ENCODE measurements at places on chromosomes 7 and 10.
A peak's percentile ranks its signal among the peaks of the same experiment; 100 is the strongest.

DNA sequence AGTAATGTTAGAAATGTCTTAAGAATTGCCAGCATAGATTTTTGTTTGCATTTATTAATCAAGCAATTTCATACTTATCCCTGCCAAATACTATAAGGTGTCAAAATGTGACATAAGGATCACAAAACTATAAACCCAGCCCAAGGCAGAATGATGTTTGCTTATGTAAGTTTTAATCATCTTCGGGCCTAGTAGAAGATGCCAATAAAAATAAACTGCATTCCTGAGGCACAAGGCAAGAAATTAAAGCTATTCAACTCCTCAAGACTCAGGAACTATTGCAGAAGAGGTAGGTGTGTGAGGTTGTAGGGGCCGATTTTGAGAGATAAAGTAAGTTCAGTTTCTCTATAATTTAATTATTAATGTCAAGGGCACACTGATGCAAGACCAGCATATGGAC lies 189.4 kb upstream of the AHR start:
- DNase-seq, result no peak

DNA sequence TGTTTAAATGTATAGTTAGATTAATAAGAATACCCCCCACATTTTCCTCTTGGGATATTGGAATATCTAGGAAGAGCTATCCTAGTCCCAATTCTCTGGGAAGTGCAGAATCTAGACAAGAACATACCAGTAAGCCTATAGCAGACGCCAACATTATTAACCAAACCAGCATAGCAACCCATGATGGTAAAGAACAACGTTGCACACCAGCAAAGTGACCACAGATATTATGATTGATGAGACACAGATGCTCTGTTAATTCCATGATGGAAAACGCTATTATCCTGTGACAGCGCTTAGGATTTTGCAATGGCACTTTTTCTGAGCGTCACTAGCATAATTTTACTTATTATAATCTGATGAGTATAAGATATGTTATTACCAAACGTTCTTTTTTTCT lies 603.1 kb upstream of the PCDH15 start:
- DNase-seq, result no peak

DNA sequence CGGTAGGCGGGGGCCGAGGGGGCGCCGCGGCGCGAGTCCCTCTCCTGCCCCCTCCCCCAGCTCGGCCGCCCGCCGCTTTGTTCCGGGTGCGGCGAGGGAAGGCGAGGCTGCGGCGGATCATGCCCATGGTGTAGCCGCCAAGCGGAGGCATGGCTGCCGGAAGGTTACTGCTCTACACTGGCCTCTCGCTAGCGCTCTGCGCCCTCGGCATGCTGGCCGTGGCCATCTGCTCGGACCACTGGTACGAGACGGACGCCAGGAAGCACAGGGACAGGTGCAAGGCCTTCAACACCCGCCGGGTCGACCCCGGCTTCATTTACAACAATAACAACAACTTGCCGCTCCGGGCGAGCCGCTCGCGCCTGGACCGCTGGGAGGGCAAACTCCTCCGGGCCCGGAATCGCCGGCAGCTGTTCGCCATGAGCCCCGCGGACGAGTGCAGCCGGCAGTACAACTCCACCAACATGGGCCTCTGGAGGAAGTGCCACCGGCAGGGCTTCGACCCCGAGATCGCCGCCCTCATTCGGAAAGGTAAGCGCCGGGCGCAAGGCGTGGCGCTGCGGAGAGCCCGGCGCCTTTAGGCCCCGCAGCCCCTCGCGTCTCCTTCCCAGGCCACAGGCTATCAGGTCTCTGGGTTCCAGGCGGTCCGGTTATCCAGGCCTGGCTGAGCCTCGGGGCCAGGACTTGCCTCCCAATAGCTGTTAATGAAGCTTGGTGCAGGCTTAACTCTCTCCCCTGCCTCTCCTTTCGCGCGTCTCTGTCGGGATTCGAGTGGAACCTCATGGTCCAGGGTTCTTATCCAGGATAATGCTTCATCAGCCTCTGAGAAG lies 513 bp downstream of the TMEM178B start:
- no peak for DNase-seq

DNA sequence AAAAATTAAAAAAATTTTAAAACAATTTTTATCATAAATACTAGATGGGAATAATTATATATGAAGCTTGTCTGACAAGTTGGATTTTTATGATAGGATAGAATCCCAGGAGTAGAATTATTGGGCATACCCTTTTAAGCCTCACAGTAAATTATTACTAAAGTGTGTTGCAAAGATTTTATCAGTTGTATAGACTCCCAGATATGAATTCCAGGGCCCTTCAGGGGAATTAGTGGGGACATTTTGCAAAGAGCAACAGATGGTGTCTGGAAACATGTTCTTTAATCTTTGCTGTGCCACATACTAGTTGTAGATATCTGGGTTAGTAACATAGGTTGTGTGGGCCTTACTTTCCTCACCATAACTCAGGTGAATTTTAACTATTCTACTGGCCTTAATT lies 28.7 kb downstream of the ZEB1 start:
- no peak for DNase-seq

DNA sequence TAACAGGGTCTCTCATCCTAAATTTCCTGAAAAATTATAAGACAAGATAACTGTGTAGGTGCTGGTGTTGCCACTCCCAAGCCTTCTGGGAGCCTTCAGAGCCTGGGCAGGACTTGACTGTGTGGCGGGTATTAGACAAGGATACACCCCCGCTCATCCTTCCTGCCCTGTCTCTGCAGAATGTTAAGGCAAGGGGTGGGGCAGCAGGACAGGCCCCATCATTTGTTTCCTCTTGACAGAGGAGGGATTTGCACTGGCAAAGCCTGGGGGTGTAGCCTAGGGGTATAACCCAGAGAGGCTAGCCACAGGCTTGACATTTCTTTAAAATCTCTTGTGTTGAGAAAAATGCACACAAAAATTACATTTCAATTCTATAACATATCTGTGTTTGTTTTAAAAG lies 63.5 kb downstream of the GOLGA7B start:
- no peak for DNase-seq

GRCh38 chr10:71666639-71667386 lies 52.8 kb downstream of the C10orf105 start:
- no peak for DNase-seq

DNA sequence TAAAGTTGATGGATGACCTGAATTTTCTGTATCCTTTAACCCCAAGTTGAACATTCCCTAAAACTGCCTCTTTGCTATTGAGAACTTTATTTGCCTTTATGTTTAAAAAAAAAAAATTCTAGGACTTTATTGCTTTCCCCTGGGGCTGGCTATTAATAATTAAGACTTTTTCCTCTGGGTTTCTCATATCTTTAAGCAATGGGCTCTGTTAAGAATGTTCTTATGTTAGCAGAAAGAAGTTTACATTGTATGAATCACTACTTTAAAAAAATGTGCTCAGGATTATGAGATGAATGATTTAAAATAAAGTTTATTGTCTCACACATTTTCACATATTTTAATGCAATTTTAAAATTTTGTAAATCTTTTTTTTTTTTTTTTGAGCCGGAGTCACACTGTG lies 19.5 kb downstream of the TAX1BP1 start:
- DNase-seq, result no peak

GRCh38 chr10:82288461-82288881 lies 413.5 kb downstream of the NRG3 start:
- no peak for DNase-seq

- DNase-seq, result no peak
These were observed 26.5 kb upstream of the CELF2 start for GRCh38 chr10:10991144-10991543.

DNA sequence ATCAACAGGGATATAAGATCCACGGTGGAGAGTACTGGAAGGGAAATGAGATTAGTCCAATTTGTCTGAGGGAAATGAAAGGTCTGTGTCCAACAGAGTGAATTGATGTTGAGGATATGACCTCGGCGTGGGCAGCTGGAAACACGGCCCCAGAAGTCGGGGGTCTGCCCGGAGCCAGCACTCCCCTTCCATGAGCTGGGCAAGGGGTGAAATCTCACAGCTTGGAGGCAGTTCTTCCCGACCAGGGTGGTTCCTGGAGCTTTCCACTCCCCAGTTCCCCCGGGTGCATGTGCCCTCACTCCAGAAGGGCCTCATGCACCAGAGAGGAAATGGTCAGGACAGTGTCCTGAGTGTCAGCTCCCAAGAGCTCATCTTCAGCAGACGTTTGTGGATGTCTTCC lies 264.7 kb upstream of the PPP2R2D start:
- no peak for DNase-seq

- DNase-seq, result peak; percentile 18
These were observed 584.7 kb downstream of the GALNT17 start for GRCh38 chr7:71716690-71717089.

DNA sequence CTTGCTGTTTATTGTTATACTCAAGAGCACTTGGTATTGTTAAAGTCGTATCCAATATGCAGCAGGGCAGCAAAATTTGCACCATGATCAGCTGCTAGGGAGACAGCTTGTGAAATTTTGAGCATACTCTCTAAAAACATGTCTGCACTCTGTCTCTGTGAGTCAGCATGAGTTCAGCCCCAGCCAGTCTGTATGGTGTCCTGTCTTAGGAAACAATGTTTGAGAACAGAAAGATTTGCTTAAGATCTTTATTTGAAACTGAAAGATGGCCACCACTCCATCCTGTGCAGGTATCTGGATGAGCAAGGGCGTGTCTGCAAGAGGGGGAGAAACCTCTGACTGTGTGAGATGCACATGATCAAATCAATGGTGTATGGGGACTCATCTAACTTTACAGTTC lies 97.1 kb downstream of the GNAI1 start:
- no peak for DNase-seq

DNA sequence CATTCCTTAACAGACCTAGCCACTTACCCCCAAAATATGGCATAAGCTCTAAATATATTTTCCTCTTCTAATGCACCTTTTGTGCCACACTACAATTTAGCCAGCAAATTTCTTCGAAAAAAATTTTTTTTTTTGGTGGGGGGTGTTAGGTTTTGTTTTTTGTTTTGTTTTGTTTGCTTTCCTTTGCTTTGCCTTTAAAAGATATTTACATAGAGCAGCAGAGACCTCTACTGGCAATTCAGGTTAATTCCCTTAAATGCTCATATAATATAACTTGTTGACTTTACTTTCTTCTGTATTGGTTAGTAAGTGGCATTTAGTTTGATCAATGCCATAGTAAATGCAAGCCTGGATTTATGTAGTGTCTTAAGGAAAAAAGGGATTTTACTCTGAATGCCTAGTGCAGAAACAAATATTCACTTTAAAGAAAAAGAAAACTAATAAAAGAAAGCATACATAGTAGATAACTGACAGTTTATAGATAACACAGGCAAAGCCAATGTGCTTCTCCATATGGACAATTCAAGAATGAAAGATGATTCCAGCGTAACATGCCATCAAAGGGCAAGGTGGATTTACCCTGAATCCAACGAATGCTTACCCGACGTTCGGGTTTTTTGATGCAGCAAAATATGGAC lies 1250.6 kb downstream of the GATA3 start:
- peak; percentile 30 for DNase-seq

GRCh38 chr10:4260483-4261124 lies 475.6 kb upstream of the KLF6 start:
- DNase-seq, result peak; percentile 79

GRCh38 chr7:106987777-106988176 lies 56.7 kb upstream of the PRKAR2B start:
- no peak for DNase-seq

DNA sequence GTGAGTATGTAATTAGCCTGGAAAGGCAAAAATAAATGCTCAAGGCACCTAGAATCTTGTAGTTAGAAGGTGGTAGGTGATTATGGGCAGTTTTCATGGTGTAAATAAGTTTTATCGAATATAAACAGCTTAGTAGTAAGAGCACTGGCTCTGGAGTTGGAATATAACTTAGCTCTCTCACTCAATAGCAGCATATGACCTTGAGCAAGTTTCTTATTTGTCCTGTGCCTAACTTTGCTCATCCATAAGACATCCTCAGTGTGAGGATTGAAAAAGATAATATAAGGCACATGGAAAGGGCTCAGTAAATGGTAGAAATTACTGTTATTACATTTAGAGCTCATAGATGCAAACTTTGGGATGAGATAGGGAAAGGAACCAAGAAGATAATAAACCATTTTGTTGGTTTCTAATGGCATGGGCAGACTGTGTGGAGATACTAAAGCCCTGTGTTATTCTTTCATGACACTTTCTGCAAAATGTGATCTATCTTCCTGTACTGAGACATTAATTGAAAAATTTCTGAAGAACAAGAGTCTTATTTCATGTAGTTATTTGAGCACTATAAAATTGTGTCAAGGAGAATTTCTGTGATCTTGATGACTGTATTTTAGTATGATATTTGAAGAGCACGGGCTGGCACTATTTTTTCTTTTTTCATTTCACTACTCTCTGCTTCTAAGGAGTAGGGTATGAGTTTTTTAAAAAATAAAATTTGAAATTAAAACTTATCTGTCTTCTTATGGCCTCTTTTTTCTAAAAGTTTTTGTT lies 3.1 kb downstream of the SLK start:
- DNase-seq, result no peak

- no peak for DNase-seq
These were observed 159.6 kb downstream of the SLC16A9 start for GRCh38 chr10:59550061-59550460.

DNA sequence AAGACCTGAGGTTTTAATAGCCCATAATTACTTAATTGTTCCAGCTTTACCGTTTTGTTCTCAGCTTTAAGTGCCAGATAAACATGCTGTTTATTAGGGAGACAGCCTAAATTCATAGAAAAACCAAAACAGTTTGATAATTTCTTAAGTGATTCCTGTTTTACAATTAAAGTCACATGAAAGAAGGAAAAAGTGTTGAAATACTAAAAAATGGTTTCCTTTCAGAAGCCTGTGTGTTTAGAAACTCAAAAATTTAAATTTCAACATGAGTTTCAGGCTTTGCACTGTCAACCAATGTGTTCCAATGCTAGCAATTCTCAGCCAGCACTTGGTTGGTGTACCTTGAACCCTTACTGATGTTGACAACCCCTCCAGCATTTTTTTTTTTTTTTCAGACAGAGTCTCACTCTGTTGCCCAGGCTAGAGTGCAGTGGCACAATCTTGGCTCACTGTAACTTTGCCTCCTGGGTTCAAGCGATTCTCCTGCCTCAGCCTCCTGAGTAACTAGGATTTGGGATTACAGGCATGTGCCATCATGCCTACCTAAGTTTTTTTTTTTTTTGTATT lies 135.3 kb downstream of the ICA1 start:
- DNase-seq, result no peak

DNA sequence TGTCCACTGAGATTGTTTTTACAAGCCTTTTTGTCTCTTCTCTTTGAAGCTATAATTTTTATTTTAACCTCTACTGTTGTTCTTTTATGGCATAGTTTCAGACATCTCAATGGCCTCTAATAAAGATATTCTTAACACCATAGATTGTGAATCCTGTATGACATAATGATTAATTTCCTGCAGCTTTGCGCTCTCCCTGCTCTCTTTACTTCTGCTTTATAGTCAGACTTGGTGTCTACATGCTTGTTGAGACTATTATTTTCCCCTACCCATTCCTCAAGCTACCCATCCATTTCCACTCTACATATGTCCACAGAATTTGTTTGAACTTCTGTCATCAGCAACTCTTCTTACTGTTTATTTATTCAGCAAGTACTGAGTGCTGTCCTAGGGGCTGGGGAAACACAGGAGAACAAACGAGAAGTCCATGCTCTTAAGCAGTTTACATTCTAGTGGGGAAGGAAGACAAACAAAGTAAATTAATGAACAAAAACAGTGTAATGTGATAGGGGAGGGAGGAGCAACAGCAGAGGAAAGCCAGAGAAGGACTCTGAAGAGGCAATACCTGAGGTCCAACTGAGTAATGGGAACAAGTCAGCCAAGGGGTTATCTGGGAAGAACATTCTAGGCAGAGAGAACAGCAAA lies 110.1 kb downstream of the CDK14 start:
- no peak for DNase-seq

Data from muscle of leg (tissue), 16 donors.